ENCODE measurements at places on chromosomes 1 and 21.

GRCh38 chr1:8570465-8570864 is 247.0 kb downstream of the RERE start:
- DNase-seq = no peak

GRCh38 chr1:213381572-213382084 is 330.6 kb downstream of the RPS6KC1 start:
- no peak for DNase-seq

DNA sequence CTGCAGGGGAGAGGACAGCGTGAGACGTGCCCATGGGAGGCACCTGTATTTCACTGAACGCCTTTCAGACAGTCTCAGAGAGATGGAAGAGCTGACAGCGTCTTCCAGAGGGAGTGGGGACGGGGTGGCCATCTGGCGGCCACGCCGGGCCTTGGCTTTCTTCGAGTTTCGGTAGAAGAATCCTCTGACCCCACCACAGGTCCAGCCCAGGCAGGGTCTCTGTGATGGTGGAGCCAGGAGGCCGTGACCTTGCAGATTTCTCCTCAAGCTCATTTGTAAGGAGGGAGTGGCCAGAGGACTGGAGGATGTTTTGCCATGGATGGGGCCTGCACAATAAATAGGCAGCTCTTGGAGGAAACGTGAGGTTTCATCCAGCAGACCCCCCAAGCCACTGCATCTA is 47.6 kb upstream of the ADARB1 start:
- DNase-seq = no peak

DNA sequence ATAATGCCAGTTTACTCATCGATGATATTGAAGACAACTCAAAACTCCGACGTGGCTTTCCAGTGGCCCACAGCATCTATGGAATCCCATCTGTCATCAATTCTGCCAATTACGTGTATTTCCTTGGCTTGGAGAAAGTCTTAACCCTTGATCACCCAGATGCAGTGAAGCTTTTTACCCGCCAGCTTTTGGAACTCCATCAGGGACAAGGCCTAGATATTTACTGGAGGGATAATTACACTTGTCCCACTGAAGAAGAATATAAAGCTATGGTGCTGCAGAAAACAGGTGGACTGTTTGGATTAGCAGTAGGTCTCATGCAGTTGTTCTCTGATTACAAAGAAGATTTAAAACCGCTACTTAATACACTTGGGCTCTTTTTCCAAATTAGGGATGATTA is 13.7 kb downstream of the GGPS1 start:
- no peak for DNase-seq

DNA sequence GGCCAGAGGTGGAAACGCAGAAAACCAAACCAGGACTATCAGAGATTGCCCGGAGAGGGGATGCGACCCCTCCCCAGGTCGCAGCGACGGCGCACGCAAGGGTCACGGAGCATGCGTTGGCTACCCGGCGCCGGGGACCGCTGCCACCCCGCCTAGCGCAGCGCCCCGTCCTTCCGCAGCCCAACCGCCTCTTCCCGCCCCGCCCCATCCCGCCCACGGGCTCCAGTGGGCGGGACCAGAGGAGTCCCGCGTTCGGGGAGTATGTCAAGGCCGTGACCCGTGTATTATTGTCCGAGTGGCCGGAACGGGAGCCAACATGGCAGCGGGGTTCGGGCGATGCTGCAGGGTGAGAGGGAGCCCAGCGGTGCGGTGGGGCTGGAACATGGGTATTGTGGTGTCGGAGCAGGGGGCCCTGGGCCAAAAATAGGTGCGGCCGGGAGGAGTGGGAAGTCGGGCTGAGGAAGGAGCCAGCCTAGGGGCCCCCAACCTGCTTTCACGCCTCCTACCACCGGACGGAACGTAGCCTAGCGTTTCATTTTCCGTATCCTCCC is at the start of gene ACADM:
Gene ACADM, plus strand, starts transcription at position 238 of the 551 bp plus-strand sequence. Its CDS starts 79 bp downstream, at position 317.
- DNase-seq = peak; percentile 81

DNA sequence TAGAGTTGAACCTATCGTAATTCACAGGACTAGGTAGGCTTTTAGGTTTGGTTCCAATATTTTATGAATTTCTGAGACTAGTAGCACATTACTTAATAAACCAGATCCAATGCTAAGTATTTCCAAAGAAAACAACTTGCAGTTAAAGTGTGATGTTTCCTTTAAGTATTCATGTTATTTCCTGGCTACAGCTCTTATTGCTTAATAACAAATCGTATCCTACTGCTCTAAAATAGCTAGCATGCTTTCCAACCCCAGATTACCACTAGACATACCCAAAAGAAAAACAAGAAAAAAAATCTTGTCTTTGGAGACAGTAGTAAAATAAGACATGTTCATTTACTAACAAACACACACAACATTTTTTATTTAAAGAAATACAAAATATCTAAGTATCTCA is 898 bp downstream of the KRTAP27-1 start:
- DNase-seq = no peak

- no peak for DNase-seq
Measured at GRCh38 chr1:3932156-3932919, 32.3 kb upstream of the C1orf174 start.

GRCh38 chr1:208714323-208714722 is 470.1 kb upstream of the PLXNA2 start:
- no peak for DNase-seq

- DNase-seq = no peak
Measured at GRCh38 chr1:209430821-209431259, 152.7 kb upstream of the CAMK1G start.

- DNase-seq = no peak
Measured at GRCh38 chr1:204319462-204319861, 40.3 kb downstream of the PLEKHA6 start.

DNA sequence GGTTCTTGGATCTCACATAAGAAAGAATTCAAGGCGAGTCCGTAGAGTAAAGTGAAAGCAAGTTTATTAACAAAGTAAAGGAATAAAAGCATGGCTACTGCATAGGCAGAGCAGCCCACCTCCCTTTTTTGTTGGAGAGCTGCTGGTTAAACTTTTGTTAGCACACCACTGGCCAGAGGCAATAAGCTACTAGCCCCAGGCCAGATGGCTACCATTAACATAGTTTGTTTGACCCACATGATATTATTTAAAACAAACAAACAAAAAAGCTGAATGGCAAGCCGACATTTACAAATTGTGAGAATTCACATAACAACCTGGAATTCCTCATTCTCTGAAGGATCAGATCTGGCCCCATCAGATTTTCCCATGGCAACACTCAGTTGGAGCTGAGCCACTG is 19.1 kb upstream of the PAXBP1 start:
- DNase-seq = no peak

- DNase-seq = no peak
Measured at GRCh38 chr1:221397141-221397540, 344.7 kb downstream of the DUSP10 start.

- no peak for DNase-seq
Measured at GRCh38 chr1:85330711-85331290, 54.4 kb upstream of the BCL10 start.

GRCh38 chr1:47569681-47570470 is 132.0 kb downstream of the FOXD2 start:
- no peak for DNase-seq

DNA sequence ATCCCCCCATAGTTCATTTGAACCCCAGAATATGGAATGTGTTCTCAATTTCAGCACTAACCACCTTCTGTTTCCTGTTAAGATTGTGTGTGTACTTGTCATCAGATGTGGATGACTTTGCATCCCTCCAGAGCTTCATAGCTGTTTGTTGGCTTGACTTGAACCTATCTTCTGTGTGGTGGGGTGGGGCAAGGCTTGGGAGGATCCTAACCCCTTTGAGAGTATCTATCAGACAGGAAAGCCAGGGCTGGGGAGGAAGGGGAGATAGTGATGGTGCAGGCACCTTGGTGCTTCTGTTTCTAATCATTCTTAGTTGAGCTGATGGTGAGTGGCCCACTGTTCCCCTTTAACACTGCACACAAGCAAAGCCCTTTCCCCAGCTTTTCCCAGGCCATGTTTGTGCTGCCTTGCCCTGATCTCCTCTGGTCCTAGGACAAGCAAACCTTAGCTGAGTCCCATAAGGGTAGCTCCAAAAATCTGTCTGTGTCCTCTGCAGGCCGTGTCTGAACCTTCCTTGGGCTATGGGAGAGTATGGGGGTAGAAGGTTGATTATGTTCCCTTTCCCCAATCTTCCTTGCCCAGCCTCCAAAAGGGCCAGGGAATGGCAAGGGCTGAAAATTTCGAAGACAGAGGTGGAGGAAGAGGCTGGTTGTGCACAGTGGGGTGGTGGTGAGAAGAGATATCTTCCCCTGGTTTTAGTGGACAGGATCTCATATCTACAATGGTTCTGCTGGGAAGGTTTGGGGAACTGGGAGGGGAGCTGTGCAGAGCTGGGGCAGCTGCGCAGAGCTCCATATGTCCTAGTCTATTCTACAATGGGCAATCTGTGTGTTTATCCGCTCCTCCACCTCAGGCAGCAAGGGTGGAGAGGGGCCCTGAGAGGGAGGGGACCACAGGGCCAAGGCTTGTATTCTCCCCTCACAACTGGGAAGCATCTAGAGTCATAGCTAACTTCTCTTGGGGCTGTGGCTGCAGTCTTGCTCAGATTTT is 1.4 kb downstream of the NHLH1 start:
- DNase-seq = no peak

GRCh38 chr1:182674346-182675246 is 9.8 kb downstream of the RGS8 start:
- DNase-seq = no peak

DNA sequence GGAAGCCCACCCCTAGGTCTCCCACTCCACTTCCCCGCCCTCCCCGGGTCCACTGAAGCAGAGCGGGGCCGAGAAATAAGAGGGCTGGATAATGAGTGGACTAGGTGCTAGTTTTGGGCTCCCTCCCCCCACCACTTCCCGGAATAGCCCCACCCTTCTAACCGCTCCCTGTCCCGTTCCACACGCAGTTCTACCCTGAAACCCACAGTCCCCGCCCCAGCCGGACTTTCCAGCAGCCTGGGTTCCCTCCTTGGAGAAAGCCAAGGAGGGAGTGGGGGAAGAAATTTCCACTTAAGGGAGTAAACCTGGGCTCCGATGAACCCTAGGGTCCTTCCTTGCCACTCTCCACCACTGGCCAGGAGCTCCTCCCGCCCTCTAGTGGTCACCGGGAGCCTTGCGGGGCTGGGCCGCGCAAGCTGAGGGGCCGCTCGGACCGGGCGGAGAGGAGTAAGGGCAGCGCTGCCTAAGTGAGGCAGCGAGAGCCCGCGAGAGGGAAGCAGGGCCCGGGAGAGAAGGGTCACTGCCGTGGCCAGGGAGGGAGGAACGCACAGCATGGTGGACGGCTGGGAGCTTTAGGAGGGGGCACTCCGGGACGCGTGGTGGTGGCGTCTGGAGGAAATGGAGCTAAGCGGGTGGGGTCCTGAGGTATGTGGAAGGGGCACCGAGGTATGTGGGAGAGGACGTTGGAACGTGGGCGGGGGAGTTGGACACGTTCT is 14.3 kb downstream of the THBS3 start:
- peak; percentile 74 for DNase-seq

Measured in CD4-positive, alpha-beta T cell treated with Interleukin-15 for 4 hours (primary cell).